ENCODE measurements at places on chromosomes 7 and 10. TPM values are rescaled to one million over a fixed set of nuclear protein-coding genes. Genes with fewer than 3 reads are reported as not detected.

METTL27 gene
- total RNA-seq = 0.43 TPM

ASB4 gene
- 7.8 TPM for total RNA-seq

PTPN20 gene
- total RNA-seq = 19.3 TPM

FOXI2 gene
- total RNA-seq = not detected

OR9A2 gene
- 0.22 TPM for total RNA-seq

Measured in Right ventricle myocardium superior (tissue), 1 donor.